Activated T-helper 1 cell treated with anti-CD3 and anti-CD28 coated beads, Interleukin-2, amount 50 U/mL, for 16 hours (primary cell): ENCODE measurements at places on chromosomes 4 and X.

DNA sequence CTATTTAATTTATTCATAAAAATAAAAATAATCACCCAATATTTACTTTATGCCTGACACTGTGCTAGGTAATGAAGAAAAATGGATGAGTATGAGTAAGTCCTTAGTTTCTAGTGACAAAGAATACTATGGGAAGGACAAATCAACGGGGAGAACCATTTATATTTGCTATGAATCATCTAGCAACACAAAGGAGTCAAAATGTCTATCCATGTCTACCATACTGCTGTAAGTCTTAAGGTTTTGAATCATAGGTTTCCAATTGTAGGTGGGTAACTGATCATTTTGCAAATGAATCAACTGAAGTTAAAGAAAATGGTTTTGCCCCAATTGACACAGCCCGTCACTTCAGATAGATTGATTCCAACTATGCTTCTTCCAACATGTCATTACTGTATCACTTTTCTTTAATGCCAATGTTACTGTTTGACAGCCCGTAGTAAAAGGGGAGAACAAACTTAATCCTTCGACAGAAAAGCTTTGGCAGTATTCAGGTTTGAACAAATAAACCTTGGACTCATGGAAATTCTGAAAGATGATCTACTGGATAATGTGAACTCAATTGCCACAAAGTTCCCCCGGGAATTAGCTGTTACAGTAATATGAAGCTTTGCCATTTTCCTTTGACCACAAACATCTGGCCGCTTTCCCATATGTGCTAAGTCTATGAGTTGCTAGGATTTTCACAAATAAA is 3.2 kb downstream of the TDO2 start:
- DNase-seq = no peak

- DNase-seq = no peak
These were observed 561.6 kb upstream of the MAGEB2 start for GRCh38 chrX:29653721-29654120.

DNA sequence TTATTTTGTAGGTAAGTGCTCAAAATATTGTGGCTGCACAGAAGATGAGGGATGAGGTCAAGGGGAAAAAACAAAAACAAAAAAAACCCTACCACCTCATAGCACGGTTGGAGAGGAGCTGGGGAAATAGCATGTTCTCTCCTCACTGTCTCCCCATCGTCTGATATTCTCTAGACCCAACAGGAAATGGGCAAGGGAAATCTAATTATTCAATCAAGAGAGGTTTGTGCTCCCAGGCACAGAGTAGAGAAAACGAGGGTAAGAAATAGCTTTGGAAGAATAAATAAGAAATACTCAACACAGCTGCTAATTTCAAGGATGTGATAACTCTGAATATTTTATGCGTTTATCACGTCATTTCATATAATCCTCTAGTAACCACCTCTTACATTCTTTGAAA is 619.2 kb upstream of the GNPDA2 start:
- no peak for DNase-seq

DNA sequence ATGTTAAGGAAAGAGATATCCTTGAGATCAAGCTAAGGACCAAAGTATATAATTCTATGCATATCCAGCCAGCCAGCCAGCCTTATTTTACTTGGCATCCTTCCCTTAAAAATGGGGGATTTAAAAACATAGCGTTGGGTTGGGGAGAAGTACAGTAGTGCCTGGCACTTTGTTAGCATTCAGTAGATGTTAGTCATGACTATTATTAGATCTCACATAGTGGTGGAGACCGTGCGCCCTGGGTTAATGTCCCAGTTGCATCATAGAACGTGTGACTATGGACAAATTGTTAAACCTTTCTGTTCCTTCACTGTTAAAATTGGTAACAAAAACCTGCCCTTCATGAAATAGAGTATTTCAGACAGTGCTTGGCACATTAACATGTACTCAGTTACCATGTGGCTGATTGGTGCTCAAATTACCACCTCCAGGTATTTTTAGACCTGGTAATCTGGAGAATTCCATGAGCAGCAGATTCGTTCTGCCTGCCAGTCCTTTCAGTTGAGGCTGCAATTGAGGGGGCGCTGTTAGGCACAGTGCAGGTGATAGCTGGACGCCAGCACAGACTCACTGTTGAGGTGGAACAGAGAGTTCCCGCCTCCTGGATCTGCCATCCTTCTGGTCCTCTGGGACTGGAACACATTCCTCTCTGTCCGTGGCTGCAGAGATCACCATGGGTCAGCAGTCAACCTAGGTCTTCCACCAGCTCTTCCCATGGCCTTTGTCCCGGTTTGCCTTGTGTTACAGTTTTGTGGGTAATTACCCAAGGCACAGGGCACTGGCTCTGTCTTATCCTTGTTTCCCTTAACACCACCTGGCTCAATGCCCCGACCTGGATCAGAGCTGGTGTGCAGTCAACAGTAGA is 31.7 kb downstream of the RBBP7 start:
- DNase-seq = no peak

GRCh38 chr4:7947927-7948326 is 8.3 kb upstream of the AFAP1 start:
- no peak for DNase-seq

GRCh38 chrX:7100022-7100421 is 47.5 kb upstream of the STS start:
- no peak for DNase-seq

DNA sequence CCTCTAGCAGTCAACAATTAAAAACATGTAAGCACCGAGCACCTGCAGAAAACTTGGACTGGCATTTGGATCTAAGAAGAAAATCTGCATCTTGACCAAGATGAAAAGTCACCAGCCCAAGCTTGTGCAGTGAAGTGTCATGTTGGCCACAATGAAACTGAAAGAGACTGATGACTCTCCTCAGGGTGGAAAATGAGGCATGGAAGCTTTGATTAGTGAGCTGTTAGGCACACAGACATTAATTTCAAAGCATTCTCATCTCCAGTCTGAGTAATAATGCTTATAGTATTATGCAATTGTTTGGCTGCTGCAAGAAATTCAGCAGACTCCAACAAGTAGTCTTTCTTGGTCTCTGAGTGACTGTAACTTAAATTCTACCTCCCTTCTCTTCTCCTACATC is 150.1 kb downstream of the AR start:
- DNase-seq = no peak
